ENCODE measurements at places on chromosomes 3 and 15.

GRCh38 chr15:44541282-44541958, 4.5 kb downstream of the EIF3J start:
- DNase-seq, result no peak

DNA sequence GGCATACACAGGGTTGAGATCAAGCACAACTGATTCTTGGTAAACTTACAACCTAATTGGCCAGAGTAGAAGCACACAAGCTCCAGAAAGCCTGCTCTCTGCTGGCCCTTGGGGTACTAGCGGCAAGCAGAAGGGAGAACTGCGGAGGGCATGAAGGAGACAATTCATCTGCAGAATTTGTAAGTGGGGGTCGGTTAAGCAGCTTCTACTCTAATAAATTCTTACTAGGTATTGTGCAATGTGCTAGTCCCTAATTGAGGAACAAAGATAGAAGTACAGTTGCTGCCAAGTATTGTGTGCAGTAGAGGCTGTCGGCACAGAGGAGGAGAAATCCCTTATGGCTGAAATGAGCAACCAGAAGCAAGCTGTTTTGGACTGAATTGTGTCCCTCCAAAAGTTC, 91.2 kb upstream of the VEPH1 start:
- no peak for DNase-seq

DNA sequence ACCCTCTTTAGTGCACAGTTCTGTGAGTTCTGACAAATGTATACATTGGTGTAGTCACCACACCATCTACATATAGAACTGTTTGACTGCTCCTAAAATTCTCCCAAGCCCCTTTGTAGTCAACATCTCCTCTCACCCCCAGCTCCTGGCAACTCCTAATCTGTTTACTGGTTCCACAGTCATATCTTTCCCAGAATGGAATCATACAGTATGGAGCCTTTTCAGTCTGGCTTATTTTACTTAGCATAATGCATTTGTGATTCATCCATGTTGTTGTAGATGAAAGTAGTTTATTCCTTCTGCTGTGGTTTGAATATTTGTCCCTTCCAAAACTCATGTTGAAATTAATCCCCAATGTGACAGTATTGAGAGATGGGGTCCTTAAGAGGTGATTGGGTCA, 41.6 kb upstream of the CCDC174 start:
- no peak for DNase-seq

DNA sequence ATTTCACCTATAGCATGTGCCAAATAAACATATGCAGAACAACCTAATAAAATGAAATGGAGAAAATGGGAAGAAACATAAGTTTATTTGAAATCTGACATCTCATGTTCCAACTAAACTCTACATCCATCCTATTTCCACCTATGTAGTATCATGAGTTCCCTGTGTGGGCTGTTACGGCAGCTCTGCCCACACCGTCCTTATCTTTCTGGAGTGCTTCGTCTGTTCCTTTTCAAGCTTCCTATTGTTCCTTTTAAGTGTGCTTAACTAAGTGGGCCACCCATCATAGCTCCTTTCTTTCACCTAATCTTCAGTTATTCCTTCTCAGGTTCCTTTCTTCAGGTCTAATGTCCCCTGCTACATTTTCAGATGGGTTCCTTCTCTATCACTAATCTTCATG, 17.3 kb downstream of the RYR3 start:
- DNase-seq, result no peak

- no peak for DNase-seq
These were observed 47.8 kb upstream of the CHST2 start for GRCh38 chr3:143071776-143072175.

- no peak for DNase-seq
These were observed 70.0 kb downstream of the ALCAM start for GRCh38 chr3:105436687-105437086.

- no peak for DNase-seq
These were observed 174.9 kb downstream of the TNIK start for GRCh38 chr3:171285287-171285686.

DNA sequence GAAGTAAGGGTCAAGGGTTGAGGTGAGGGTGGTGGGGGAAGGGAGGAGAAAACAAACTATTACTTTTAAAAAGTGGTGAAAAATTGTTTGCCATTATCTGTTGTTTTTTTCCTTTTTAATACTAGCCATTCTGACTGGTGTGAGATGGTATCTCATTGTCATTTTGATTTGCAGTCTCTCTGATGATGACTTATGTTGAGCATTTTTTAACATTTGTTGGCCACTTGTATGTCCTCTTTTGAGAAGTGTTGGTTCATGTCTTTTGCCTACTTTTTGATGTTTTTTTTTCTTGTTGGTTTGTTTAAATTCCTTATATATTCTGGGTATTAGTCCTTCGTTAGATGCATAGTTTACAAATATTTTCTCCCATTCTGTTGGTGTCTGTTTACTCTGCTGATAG, 185.9 kb upstream of the ANKRD28 start:
- no peak for DNase-seq

GRCh38 chr3:98565237-98565643, 28.2 kb downstream of the CPOX start:
- DNase-seq, result no peak

- peak; percentile 17 for DNase-seq
These were observed 471.0 kb downstream of the ZPLD1 start for GRCh38 chr3:102905811-102906210.

GRCh38 chr3:151421938-151422337, 37.4 kb upstream of the P2RY12 start:
- DNase-seq, result no peak

GRCh38 chr15:74988007-74988800, 7.2 kb upstream of the SCAMP5 start:
- no peak for DNase-seq

DNA sequence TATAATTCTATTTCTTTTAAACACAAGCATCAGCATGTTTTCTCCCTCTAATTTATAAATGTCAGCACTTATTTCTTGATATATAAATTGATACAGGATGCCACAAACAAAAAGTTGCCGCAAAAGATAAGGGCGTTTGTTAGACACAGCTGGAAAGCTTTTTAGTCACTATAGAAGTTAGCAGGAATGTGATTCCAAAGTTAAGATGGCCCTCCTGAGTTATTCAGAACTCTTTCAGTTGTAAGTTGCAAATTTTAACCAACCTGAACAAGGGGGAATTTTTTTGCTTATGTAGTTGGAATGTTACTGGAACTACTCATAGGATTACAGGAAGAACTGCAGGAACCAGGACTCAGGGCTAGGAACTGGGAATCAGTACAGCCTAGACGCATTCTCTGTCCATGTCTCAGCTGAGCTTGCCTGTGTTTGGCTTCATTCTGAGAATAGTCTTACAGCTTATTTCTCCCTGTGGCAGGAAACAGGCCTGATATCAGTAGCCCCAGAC, 166.3 kb downstream of the VGLL4 start:
- no peak for DNase-seq

DNA sequence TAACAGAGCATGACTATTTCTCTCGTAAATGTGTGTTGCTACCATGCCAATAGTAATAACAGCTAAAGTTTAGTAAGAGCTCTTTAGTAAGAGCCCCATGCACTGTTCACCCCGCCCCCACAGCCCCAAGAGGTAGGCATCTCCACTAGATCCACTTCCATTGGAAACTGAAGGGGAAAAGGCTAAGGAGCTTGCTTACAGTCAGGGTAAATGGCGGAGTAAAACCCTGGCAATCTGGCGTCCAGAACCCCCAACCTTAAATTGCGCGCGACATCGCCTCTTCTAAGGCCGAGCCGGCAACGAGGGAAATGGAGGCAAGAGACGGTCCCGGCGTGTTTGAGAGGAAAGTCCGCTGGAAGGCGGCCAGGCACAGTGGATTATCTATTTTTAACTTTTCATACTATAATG, 654 bp upstream of the C3orf38 start:
- peak; percentile 8 for DNase-seq

- no peak for DNase-seq
These were observed 102.8 kb downstream of the KCNH8 start for GRCh38 chr3:19250959-19251610.

- no peak for DNase-seq
These were observed 173.3 kb upstream of the SNTN start for GRCh38 chr3:63478990-63479660.

DNA sequence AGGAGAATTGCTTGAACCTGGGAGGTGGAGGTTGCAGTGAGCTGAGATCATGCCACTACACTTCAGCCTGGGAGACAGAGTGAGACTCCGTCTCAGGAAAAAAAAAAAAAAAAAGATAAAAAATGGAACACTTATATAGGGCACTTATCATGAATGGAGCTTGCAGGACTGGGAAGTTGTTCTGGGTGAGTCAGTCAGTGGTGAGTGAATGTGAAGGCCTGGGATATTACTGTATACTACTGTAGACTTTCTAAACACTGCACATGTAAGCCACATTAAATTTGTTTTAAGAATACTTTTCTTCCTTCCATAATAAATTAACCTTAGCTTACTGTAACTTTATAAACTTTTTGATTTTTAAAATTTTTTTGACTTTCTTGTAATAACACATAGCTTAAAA, 59.8 kb downstream of the SFMBT1 start:
- no peak for DNase-seq
